Panc1 (cell line): ENCODE measurements at places on chromosomes 1 and 21.

- DNase-seq: no peak
Measured at GRCh38 chr1:49523764-49524163, 500.0 kb downstream of the AGBL4 start.

DNA sequence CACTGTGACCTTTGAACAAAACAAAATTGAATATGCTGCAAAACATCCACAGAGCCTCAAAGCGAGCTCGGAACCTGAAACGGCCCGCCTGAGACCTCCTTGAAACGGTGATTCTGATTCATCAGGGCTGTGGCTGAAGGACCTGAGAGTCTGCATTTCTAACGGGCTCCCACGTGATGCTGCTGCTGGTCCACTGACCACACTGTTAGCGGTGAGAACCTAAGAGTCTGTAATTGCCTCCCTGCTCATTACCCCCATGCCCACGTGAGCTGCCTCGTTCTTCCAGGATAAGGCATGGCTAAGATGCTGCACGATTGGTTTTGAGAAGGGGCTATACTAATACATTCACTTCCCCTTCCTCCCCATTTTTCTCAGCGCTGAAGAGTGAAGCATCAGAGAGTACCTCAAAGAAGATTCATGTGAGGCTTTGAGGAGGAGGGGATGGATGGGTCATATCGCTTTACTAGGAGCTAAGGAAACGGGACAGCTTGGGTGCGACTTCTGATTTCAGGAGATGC is 9.7 kb downstream of the TLR5 start:
- peak; percentile 52 for DNase-seq

DNA sequence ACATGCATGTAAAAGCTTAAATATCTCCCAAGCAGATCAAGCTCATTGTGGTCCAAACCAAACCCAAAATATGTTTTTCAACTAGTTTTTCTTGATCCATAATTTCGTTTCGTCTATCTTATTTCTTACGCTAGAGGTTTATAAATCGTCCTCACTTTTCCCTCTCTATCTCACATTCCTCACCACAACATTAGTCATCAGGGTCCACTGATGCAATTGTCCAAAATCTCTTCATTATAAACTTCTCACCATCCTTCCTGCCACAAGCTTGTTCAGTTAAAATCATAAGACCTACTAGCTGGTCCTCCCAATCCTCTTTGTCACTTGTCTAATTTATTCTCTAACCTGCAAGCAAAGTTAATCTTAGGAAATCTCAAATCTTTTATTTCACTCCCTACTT is 173.0 kb upstream of the PALMD start:
- DNase-seq: no peak

DNA sequence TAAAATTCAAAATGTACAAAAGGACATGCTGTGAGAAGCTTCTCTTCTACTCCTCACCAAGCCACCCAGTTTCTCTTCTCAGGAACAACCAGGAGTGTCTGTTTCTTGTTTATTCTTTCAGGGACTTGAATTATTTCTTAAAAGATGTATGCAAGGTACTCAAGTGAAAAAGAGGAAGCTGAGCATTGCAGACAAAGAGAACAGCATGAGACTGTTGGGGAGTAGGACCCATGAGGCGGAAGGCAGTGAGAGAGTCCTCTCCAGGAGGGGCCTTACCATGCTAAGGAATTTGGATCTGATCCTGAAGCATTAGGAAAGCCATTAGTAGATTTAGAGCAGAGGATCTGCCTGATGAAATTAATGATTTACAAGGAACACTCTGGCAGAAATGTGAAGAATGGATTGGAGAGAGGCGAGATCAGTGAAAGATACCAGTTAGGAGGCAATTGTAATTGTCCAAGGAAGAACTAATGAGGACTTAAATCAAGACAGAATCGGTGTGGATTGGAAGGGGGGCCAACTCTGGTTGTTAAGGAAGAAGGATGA is 14.7 kb upstream of the SSX2IP start:
- no peak for DNase-seq

DNA sequence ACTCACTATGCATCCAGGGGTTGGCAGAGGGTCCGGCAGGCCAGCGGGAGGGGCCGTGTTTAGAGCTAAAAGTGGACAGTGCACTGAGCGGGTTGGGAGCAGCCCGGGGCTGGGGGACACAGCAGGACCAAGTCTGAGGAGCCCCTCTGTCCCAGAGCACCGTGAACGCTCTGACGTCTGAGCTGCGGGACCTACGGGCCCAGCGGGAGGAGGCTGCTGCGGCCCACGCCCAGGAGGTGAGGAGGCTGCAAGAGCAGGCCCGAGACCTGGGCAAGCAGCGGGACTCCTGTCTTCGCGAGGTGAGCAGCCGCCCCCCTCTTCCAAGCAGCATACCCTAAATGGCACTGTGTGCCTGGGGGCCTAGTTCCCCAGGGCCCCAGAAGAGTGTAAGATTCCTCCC is 25.8 kb downstream of the MFAP2 start:
- DNase-seq: no peak

- DNase-seq: no peak
Measured at GRCh38 chr21:41338455-41338854, 21.9 kb downstream of the FAM3B start.

DNA sequence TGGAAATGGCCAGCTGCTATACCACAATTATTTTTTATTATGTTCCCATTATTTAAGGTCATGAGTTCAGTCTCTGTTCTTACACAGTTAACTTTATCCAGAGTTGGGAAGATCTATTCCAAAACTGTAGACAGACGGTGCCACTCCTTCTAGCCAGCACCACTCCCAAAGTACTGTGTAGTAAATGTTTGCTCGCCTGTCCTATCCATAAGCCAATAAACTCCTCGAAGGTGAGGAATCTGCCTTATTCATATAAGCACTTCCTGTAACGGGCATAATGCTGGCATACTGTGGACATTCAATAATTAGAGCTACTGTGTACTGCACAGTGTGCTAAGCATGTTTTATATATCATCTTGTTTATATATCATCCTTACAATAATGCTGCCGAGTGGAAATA is 26.1 kb upstream of the STMN1 start:
- DNase-seq: no peak

GRCh38 chr1:115732316-115732715 is 36.2 kb downstream of the CASQ2 start:
- no peak for DNase-seq

DNA sequence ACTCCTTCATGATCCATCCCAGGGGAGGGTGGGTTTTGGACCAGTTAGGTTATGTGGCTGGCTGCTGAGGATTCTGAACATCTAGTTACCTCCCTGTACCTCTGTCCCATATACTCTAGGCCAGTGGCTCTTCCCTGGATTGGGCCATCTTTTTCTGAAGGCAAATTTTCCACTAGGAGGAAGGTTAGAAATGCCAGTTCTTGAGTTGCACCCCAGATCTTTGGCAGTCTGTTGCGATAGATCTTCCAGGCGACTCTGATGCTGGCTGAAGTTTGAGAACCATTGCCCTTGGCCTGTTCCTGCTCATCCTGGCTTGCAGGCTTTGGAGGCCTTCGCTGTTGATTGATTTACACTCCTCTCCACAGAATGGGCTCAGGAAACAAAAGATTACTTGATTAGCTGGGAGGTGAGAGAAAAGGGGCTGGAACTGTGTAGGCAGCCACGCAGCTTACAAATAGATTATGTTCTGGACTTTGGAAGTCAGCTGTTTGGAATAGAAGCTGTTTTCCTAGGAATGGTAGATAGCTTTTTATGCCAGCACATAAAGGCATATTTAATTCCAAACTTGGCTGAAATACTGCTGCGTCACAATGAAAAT is 110.1 kb downstream of the MRPS6 start:
- DNase-seq: no peak
